ENCODE measurements at places on chromosomes 16 and 17. TPM values are rescaled to one million over a fixed set of nuclear protein-coding genes. Genes with fewer than 3 reads are reported as not detected.

GRCh38 chr17:50147841-50148225 lies 2.6 kb downstream of the PPP1R9B start:
- DNase-seq = peak; percentile 61

GRCh38 chr16:68356249-68356918 lies 45.6 kb downstream of the PRMT7 start:
- no peak for DNase-seq

GRCh38 chr17:82007495-82008257 lies 15.0 kb downstream of the CENPX start:
- DNase-seq = peak; percentile 80

GRCh38 chr16:54340531-54340930 lies 53.9 kb upstream of the IRX3 start:
- no peak for DNase-seq

DNA sequence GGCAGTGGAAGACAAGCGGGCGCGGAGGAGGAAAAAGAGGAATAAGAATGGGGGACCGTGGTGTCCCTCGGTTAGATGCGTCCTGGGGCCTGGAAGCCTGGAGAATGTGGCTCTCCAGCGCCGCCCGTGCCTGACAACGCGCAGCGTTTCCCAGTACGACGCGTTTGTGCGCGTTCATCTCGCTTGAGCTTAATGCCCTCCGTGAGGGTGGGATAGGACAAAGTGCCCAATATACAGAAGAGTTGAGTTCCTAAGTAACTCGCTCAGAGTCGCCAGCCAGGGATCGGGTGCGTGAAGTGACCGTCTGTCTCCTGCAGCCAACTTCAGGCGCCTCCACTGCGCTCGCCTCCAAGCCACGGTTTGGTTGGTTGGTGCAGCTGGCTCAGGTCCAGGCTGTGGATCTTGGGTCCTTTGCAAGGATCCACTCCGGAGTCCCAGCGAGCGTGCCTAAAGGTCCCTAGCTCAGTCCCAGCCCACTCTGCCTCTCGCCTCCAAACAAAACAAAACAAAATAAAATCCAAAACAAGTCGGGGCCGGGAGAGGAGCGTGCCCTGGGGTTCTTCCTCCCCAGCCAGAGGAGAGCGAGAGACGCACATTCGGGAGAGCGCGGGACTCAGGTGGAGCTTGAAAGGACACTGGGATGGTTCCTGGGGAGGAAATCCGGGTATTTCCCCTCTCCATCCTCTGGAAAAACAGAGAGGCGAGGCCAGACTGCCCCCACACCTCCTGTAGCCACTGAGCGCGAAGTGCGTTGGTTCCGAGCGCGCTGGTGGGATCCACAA lies 974 bp downstream of the GALR2 start:
- DNase-seq = no peak

The MYH2 gene
- not detected for total RNA-seq

The DCTN5 gene
- total RNA-seq = 63.4 TPM
